ENCODE measurements at places on chromosomes 7 and 10.

DNA sequence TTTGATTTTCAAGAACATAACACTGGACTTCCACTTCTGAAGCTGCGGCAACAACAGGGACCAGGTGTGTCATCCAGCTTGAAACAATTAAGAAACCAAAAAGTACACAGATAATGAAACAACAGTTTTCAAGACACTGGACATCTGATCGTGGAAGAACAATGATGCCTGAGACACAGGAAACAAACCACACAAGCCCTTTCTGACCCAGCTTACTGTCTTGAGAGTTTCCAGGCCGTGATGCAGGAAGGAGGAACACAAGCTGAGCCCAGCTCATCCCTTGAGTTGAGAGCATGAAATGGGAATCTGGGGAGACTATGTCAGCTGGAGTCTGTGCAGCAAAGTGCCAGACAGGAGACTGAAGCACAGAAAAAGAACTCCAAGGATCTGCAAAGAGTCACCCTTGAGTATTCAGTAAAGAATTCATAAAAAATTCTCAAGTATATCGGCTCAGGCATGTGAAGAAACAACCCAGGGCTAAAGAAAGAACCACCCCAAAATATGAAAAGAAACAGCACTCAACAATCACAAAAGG is 91.6 kb downstream of the RNF32 start:
- no peak for DNase-seq

- DNase-seq: no peak
Measured at GRCh38 chr7:105315357-105315756, 73.4 kb downstream of the SRPK2 start.

DNA sequence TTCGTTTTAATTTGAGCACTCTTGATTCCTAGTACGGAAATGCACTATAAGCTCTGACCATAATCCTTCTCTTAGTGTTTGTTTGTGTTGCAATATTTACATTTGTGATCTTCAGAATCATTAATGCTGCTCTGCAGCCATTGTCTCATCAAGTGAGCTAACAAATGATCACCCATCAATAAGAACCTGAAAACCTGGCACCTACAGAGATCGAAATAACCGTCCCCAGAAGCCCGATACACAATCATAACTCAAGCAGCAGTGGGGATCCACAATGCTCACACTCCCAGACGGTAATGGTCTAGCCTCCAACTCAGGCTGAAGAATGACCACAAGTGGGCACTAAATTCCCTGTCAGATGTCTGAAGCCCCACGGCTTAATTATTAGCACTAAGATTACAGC is 156.0 kb upstream of the NFE2L3 start:
- DNase-seq: no peak

DNA sequence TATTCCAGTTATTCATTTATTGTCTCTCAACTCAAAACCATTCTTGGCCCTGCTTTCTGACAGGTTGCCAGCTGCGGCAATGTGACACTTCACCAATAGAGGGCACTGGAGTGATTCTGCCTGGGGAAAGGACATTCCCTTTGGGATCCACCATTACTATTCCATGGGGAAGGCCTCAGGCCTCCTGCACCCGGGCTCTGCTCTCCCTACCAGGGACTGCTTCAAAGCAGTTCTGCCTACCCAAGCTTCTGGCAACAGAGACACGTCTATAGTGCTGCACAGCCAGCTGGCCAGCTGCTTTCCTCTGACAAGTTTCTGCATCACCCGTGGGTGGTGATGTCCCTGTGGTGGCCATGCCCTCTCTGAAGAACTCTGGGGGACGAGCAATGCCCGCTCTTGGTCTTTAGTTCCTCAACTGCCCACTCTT is 163.8 kb downstream of the ELMO1 start:
- DNase-seq: no peak

DNA sequence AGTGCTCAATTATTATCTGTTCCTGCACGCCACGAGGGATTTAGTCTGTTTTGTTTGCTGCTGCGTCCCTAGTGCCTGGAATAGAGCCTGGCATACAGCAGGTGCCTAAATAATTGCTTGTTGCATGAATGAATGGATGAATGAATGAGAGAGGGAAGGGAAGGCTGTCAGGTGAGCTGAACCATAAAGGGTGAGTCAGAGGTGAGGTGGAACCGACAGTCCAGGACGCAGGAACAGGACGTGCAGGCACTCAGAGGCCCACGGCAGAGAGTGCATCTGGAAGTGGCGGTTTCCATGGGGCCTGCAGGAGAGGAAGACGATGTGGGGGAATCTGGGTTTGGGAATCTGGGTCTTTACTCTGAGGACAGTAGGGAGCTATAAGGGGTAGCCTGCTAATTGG is 17.7 kb upstream of the PPIF start:
- no peak for DNase-seq

DNA sequence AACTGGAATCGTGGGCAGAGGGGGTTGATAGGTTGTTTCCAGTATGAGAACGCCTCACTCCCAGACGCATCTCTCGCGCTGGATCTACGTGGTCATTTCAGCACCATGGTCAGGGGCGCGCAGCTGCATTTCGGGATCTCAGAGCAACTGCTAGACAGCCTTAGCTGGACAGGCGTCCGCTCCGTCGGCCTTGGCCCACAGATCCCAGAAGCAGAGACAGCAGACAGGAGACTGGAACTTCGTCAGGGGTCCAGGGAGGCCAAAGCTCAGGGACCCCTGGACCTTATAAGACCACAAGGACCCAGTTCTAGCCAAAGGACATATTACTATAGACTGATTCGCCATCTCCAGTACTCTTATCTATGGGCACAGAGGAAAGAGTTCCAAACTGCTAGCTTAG is 5.3 kb downstream of the NEUROG3 start:
- DNase-seq: no peak

DNA sequence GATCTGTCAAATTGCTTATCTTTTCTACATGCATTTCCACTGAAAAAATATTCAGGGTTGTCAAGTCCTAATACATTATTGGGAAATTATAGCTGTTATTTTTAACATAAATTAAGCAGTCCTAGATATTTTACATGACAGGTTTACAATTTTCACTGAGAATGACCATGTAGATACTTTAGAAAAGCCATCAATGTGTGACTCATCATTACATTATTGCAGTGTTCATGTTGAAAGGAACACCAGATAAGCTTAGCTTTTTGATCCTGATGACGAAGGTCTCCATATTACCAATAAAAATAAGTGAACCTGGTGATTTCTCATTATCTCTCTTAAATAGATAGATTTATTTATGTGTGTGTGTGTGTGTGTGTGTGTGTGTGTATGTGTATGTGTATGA is 529.5 kb upstream of the PCDH15 start:
- DNase-seq: no peak

GRCh38 chr10:6957851-6958250 is 377.8 kb upstream of the PRKCQ start:
- DNase-seq: no peak

DNA sequence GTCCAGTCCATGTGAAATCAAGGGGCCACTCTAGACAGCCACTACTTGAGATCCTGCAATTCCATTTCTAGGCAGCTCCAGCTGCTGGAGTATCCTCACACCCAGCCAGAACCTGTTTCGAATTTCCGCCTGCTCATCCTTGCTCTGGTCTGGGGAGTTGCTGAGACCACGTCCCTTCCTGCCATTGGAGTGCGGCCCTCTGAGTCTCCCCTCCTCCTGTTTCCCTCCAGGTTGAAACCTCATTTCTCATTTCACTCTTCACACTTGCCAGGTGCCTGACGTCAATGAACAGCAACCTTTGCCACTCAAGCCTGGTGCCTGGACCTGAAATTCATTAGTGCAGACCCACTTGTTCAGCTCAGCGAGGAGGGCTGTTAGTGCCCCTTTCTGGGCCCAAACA is 307.5 kb upstream of the SHH start:
- no peak for DNase-seq

- no peak for DNase-seq
Measured at GRCh38 chr10:43000651-43001426, 76.0 kb upstream of the RET start.

GRCh38 chr7:130951303-130951975 is 217.4 kb upstream of the KLF14 start:
- no peak for DNase-seq

DNA sequence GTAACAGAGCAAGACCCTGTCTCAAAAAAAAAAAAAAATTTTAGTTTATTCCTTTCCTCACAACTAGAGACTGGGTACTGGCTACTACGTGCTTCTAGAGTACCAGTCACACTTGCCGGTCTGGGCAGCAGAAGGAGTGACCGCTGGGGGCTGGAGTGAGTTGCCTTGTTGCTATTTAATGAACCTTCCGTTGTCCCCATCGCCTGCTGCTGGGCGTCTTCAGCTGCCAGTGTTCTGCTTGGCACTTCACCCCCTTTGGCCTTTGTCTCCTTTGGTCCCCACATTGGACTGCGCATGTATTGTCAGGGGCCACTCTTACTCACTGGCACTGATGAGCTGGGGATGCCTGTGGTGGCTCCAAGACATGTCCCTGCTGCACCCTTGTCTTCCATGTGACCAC is 110.6 kb downstream of the CLEC2L start:
- no peak for DNase-seq

- DNase-seq: no peak
Measured at GRCh38 chr10:103188853-103189252, 4.2 kb downstream of the NT5C2 start.

- DNase-seq: no peak
Measured at GRCh38 chr7:44112997-44113763, 9.0 kb downstream of the AEBP1 start.

DNA sequence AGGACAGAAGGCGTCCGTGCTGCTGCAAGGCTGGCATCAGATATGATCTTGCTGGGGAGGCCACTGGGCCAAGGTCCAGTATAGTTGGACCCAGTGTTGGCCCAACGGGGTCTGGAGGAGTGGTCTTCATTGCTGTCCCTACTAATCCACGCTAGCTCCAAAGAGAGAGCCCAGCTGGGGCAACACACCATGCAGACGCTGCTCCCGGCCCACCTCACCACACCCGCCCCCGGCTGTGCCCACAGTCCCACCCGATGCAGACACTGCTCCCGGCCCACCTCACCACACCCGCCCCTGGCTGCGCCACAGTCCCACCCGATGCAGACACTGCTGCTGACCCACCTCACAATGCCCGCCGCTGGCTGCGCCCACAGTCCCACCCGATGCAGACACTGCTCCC is 121.5 kb downstream of the VIPR2 start:
- no peak for DNase-seq

GRCh38 chr10:107733328-107734130 is 569.0 kb upstream of the SORCS1 start:
- no peak for DNase-seq

GRCh38 chr7:157550300-157551275 is 213.8 kb downstream of the DNAJB6 start:
- DNase-seq: no peak

- no peak for DNase-seq
Measured at GRCh38 chr10:78187371-78187770, 153.7 kb downstream of the RPS24 start.

DNA sequence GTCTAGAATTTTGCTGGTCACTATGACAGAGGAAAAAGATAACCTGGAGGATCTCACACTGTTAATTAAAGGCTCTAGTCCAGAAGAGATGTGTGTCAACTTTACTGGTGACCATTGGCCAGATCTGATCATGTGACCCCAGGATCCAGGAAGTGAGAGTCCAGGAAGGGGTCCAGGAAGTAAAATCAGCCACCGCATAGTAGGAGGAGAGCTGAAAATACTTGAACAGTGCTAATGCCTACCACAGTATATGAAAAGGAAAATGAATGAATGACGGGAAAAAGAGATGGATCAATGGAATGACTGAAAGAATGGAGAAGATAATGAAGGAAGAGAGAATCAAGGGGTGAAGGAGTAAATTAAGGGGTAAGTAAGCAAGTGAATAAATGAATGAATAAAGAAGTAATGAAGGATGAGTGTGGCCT is 415.3 kb downstream of the RPS24 start:
- no peak for DNase-seq

- DNase-seq: no peak
Measured at GRCh38 chr7:87151729-87152111, 533 bp upstream of the DMTF1 start.

DNA sequence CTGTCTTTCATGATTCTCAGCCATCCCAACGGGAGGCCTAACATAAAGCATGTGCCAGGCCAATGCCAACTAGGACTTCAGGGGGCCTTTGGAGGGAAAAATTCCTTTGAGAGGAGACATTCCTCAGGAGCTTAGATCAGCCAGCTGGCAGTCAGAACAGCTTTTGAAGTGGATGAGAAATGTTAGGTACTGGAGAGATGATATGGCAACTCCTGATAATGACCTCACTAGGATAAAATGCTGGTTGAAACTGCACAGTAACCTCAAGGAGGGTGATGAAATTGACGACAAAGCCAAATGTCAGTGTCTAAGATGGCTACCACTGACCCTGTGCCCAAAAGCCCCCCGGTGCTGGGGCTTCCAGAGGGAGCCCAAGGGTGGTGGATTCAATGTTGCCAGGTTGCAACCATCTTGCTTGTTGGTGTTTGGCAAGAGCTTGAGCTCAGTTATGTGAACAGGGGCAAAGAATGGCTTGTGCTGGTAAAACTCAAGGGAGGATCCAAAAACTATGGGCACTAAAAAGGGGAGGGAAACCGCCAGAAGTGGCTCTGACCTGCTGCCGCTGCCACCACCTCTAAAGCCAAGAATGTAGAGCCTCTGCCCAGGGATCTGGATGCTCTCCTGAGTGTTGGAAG is 121.2 kb downstream of the UBE2H start:
- DNase-seq: no peak

DNA sequence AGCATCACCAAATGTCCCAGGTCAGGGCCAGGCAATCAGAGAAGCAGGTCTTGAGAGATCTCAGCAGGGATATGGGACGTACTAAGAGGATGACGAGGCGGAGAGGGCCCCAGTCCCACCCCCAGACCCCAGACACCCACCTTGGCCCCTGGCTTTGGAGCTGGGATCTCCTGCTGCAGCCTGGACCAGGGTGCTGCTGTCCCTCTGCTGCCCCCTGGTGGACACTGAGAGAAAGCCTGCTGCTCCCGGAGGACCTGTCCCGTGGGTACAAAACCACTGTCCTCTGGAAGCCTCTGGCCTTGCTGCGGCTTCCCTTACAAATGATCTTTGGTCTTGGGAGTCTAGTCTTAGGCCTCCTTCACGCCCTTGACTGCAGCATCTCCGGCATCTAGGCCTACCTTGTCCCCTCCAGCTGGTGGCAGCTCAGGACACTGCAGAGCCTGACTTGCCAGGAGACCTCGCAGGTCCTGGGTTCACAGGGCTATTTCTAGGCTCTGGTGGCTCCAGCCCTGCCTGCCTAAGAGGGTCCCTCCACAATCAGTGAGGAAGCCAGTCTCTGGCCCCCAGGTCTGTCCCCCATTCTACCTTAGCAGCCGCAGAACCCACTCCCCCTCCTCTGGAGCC is 97.1 kb downstream of the RGS10 start:
- peak; percentile 67 for DNase-seq
